ENCODE measurements at places on chromosomes 16 and 17.

DNA sequence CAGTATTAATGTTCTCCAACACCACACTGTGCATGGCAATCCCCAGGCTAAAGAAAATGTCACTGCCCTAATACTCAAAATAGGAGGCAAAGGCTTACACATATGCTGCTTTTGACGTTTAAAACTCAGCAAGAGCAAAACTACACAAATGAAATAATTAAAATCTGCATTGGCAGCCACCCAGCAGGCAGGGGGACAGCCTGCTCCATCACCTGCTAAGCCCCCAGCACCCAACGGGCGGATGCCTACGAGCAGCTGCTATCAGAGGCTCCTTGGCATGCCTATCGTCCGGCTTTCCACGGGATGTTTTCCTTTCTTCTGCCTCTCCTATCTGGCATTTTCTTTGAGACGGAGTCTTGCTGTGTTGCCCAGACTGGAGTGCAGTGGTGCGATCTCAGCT, 337.5 kb downstream of the SOX9 start:
- no peak for DNase-seq

GRCh38 chr17:31294820-31295488, 2.1 kb downstream of the OMG start:
- DNase-seq, result no peak

DNA sequence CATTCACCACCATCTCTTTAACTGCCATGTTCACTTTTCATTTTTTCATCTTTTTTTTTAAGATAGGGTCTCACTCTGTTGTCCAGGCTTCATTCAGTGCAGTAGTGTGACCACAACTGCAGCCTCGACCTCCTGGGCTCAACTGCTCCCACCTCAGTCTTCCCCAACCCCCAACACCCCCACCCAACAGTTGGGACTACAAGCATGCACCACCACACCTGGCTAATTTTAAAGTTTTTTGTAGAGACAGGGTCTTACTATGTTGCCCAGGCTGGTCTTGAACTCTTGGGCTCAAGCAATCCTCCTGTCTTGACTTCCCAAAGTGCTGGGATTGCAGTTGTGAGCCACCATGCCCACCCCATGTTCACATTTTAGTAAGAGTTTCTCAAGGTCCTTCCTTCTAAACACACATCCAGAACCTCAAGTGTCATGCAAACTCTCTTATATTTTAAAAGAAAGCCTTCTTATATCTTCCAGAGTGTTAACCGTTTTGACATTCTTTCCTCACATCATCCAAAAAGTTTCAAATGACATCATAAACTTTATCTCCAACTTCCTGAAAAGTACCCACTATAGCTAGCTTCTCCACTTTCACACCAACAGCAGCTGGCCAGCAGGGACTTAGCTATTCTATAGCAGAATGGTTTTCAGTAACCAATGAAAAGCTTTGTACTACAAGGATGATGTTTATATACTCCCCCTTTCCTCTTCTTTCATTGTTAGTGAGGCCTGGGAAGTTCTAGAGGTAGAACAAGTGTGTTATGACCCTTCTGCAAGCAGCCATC, 49.3 kb downstream of the TRAF4 start:
- no peak for DNase-seq

- no peak for DNase-seq
Measured at GRCh38 chr17:36747861-36748260, 146.5 kb downstream of the MRM1 start.

Measured in effector memory CD4-positive, alpha-beta T cell (primary cell).